ENCODE measurements at places on chromosomes 4 and X.

DNA sequence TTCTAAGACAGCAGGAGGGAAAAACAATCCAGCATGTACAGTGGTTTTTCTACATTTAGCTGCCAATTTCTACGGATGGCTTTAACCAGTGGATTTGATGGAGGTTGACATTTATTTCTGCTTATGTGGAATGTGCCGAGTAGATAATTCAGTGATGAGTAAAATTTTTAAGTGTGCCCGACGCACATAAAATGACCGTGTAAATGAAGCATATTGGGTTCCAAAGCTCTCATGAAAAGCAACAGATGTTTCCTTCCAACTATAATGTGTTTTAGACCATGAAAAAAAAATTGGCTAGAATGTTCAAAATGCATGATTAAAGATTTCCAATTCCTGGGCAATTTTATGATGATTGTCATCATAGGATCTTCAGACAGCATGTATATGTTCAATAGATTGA lies 14.1 kb downstream of the INPP4B start:
- no peak for DNase-seq

DNA sequence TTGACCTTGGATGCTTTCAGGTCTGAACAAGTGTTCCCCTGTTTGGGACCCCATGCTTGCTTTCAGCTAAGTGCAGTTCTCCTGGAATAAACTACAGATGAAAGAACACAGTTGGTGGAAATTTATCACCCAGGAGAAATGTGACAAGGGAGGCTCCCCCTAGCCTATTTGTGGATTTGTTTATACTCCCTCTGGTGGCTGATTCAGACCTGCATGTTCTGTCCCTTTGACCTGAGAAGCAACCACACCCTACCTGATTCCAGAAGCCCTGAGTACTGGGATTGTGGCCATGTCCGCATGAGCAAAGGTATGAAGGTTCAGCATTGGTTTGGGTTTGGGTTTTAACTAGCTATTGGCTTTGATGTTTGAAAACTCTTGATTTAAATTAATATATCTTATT lies 440.9 kb downstream of the MID1IP1 start:
- DNase-seq: no peak

- DNase-seq: no peak
Observed at GRCh38 chr4:163167333-163167626, 590 bp upstream of the NAF1 start.

DNA sequence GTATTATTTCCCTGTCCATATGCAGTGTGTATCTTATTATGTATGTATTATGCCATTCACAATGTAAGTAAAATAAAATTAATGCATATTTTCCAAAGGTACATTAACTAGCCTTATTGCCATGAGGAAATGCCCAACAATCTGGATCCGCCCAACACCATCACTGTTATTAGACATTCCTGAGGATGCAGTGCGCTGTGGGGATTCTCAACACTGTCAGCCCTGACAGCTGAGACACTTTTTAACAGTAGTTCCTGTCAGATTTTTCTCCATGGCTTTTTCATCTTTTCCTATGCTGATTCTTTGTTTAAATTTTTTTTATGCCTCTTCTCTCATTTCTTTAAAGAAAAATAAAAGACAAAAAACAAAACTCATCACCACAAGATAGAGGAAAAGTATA lies 1632.9 kb upstream of the PABPC4L start:
- DNase-seq: no peak

- DNase-seq: no peak
Observed at GRCh38 chr4:151173871-151174270, 74.4 kb downstream of the RPS3A start.

DNA sequence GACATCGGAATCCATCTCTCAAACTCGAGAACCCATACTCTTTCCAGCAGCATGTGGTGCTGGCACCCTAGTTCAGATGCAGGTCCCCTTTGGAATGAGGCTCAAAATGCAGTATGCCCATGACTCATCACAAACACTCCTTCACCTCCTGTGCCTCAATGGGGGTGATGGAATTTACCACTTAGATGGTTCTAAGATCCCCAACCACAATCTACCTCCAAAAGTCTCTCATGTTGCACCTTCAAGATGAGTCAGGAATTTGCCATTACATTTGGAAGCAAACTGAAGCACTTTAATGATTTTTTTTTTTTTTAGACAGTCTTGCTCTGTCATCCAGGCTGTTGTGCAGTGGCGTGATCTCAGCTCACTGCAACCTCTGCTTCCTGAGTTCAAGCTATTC lies 8.5 kb upstream of the MID1 start:
- DNase-seq: no peak

DNA sequence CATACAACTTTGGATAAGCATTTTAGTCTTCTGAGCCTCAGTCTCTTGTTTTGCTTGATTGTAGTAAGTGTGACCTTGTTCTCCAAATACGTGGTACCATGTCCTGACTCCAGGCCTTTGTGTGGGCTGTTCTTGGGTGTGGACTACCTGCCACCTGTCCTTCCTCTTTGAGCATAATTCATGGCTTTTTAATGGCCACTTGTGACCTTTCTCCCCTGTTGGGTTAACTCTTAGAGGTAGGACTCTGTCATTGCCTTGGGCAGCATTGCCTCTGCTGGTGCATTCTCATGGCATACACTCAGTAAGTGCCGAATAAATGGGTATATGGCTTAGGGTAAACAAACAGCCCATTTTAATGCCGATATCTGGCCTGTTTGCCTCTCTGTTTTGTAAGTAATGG lies 3.0 kb downstream of the NSD2 start:
- no peak for DNase-seq

- no peak for DNase-seq
Observed at GRCh38 chr4:151882072-151882803, 121.4 kb upstream of the GATB start.

- DNase-seq: no peak
Observed at GRCh38 chr4:109418588-109418987, 15.0 kb upstream of the SEC24B start.

- no peak for DNase-seq
Observed at GRCh38 chr4:154781126-154781982, at the start of gene RBM46. RBM46 (plus strand) TSS chr4:154781272; CDS start chr4:154796753, 15,481 bp downstream.

- DNase-seq: no peak
Observed at GRCh38 chrX:106014119-106014775, 24.3 kb downstream of the SERPINA7 start.

GRCh38 chr4:188177997-188178675 lies 38.9 kb downstream of the TRIML1 start:
- no peak for DNase-seq

- DNase-seq: no peak
Observed at GRCh38 chr4:151960449-151961230, 199.8 kb upstream of the GATB start.

DNA sequence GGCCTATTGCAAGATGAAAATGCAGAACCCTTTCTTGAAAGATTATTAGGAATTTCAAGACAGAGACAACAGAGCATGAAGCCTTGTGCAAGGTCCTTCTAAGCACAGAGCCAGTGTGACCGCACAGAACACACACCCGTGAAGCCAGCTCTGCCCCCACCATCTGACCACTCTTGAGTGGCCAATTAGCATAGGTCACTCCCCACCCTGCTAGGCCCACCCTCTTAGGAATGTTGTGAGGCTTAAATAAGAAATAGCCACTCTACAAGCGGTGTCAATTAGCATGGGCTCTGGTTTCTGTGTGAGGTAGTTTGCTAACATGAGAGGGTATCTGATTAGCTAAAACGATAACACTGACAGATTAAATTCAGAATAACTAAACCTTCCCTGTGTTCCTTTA lies 152.9 kb downstream of the PTTG2 start:
- no peak for DNase-seq

- no peak for DNase-seq
Observed at GRCh38 chrX:107675823-107676555, 47.7 kb downstream of the PRPS1 start.

DNA sequence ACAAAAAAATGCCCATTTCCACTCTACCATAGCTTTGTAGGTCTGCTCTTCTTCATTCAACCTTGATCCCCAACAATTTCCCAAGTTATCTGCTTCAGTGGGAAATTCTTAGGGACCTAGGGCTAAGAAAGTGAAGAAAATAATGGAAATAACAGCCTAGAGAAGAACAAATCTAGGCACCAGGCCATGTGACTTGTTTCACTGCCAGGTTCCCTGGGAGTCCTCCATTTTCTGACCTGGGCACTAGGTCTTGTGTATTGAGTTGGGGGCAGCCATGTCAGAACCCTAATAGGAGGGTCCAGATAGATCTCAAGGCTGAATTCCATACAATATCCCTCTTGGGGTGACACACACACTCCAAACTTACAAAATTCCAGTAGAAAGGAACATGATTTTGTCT lies 194.6 kb upstream of the STK26 start:
- no peak for DNase-seq

DNA sequence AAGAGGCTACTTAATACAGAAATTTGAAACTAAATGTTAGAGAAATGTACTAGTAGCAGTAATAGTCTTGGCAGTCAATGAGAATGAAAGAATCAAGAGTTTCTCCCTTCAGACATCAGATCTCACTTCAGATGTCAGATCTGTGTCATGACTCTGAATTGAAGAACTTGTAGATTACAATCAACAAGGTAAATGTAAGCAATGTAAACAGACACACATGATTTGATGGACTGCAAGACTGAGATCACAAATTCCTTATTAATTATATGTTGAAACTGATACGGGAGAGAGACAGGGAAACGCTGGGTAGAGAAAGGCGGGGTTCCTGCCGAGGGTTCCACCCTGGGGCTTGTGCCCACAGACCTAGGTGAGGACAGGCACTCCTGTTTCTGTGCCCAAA lies 65.5 kb upstream of the HHIP start:
- DNase-seq: no peak

DNA sequence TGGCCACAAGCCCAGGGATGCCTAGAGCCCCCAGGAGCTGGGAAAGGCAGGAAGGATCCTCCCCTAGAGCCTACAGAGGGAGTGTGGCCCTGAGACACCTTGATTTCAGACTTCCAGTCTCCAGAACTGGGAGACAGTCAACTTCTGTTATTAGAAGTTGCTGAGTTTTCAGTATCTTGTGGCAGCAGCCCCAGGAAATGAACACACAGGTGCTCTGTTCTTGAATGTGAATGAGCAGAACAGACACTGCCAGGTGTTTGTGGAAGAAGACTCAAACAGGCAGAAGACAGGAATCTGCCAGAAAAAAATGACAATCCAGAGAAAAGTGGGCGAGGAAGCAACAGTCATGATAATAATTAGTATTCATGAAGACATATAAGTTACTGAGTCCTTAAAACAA lies 64.5 kb upstream of the STS start:
- DNase-seq: no peak

- no peak for DNase-seq
Observed at GRCh38 chr4:6128221-6128850, 72.0 kb downstream of the JAKMIP1 start.

DNA sequence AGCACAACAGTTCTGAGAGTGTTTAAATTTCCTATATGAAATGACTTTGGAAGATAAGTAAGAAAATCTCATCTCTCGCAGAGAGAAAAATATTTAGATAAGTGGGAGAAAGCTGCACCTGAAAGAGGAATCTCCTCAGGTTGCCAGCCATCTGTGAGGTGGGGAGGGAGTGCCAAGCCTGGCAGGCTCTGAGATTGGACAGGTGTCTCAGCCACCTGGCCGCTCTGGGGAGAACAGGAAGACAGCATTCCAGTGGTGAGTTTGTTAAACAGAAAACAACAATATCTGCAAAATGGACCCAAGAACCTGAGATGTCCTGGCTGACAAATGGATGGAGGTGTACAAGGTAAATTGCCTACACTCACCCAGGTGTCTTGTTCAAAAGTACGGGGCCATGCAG lies 31.3 kb downstream of the EMCN start:
- no peak for DNase-seq

DNA sequence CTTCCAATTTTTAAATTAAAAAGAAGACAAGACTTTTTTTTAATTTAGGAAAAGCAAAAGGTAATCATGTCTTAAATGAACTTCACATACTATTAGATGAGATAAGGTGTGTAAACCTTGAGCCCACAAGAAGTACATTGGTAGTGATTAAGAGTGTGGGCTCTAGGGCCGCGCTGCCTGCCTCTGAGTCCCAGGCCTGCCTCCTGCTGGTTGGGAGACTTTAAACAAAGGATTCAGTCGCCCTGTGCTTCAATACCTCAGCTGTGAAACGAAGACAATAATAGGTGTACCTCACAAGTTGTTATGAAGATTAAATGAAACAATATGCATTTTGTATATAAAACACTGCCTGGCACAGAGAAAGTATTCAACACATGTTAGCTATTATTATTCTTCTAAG lies 95.9 kb upstream of the MYOZ2 start:
- no peak for DNase-seq

- no peak for DNase-seq
Observed at GRCh38 chr4:183485411-183486160, 19.3 kb upstream of the ING2 start.

DNA sequence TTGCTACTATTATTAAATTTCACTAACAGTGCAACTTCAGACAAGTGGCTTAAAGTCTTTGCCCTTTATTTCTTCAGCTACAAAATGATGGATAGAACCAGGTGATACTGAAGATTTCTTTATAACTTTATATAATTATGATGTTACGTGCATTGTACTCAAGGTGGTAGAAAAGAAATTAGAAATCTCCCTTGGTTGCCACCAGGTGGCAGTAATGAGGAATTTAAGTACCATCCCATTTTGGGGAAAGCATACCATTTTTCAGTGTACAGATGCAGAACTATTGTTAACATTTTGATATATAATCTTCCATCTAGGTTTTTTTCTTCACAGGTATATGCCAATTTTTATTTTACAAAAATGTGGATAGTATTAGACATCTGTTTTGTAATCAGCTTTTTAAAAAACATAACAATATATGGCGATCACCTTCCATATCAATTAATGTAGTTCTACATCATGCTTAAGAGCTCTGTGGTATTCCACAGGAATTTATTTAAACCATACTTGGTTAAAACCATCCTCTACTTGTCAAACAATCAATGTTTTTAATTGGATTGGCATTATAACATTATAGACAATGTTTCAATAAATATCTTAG lies 37.7 kb upstream of the RAB33B start:
- DNase-seq: no peak

DNA sequence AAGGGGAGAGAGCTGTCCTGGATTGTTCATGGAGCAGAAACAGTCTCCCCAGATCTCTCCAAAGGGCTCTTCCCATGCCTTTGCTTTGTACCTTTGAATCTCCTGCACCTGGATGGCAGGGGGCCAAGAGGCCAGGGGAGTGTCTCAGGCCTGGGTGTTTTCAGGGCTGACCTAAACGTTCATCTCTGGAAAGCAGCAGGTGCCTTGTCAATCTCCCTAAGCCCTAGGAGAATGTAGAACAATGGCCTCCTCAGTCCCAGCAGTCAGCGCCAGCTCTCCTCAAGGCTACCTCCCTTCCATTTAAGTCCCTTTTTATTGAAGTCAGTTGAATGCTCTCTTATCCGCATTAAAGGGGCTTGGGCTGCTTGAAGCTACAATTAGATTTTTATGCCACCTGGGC lies 31.2 kb upstream of the NSUN7 start:
- DNase-seq: no peak

DNA sequence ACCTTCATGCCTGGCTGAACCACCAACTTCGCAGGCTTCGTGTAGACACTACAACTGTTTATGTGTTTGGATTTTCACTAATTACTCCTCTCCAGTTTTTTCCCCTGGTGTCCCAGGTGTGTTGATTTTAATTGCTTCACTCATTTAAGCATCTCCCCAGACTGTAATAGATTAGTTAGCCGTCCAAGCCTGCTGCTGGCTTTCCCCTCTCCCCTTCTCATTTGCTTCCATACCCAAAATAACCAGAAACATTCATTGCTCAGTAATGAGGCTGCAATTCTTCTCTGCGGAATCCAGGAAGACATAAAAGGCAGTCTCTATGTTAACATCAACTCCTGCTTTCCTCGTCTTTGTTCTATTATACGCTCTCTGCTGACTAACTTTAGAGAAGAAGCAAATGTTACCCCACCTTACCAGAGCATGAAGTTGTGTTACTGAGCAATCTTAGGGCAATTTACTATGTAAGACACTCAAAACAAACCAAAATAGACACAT lies 37.9 kb upstream of the SCRG1 start:
- DNase-seq: no peak

Data from stimulated activated CD8-positive, alpha-beta memory T cell treated with anti-CD3 and anti-CD28 coated beads, Interleukin-4, amount 100 ng/mL, for 24 hours (primary cell).